Stimulated activated CD4-positive, alpha-beta T cell treated with anti-CD3 and anti-CD28 coated beads, Interleukin-12 subunit alpha, Interleukin-12 subunit beta, amount 100 ng/mL, for 24 hours (primary cell): ENCODE measurements at places on chromosomes 1 and 21.

DNA sequence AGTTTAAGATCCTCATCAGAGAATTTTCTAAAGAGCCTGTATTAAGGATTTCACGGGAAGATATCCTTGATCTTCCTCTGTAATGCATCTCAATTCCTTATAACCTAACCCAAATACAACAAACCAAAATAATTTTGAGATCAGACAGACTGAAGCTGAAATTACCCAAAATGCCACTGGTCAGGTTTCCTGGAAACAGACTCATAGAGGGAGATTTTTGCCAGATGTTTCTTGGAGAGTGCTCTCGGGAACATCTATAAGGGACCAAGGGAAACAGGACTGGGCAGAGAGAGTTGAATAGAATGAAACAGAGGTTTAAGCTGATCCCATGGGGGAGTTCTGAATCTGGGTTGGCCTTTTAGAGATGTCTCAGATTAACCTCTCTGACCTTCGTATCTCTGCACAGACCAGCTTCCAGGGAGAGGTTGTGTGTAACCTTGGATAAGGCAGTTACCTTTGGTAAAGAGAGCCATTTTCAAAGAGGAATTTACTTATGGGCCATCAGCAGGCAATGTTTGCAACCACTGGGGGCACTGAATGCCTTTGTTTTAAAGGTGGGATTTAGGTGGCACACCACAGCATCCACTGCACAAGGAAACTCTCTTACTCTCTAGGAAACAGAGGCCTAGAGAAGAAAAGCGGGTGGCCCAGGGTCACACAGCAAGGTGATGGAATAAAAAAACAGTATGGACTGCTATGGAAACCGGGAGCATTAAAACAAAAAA lies 130.8 kb upstream of the SGIP1 start:
- DNase-seq, result no peak

GRCh38 chr1:151729966-151730291 lies 8.6 kb downstream of the RIIAD1 start:
- DNase-seq, result no peak

GRCh38 chr1:70719154-70719553 lies 308.1 kb downstream of the CTH start:
- DNase-seq, result no peak

DNA sequence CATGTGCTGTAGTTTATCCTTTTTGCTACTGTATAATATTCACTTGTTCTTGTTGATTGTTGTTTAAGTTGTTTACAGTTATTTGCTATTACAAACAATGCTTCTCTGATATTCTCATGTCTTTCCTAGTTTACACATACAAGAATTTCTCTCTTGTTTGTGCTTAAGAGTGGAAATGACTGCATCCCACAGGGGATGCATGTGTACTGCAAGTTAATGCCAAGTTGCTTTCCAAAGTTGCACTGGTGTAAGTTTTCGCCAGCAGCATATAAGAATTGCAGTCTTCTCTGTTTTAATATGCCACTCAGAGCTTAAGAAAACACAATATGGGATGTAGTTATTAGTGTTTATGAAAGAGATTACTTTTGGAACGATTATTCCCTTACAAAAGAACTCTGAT lies 97.7 kb downstream of the NEK7 start:
- DNase-seq, result no peak

DNA sequence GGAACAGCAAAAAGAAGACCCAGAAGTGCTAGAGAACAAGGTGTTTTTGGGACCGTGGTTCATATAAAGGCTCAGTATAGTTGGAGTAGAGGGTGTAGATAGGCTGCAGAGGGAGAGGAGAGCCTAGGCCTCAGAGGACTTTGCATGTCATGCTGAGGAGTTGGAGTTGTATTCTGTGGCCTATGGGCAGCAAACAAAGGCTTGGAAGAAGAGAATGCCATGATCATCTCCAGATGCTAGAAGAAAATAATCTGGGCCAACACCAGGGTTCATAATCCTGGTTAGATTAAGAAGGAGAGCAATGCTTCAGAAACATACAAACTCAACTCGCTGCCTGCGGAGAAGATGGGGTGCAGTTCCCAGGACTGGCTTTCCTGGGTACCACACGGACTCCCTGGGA lies 262.8 kb upstream of the USP24 start:
- no peak for DNase-seq

- DNase-seq, result no peak
Observed at GRCh38 chr1:115426231-115426771, 88.3 kb upstream of the NGF start.

- no peak for DNase-seq
Observed at GRCh38 chr1:11680270-11681070, 478 bp downstream of the MAD2L2 start.

DNA sequence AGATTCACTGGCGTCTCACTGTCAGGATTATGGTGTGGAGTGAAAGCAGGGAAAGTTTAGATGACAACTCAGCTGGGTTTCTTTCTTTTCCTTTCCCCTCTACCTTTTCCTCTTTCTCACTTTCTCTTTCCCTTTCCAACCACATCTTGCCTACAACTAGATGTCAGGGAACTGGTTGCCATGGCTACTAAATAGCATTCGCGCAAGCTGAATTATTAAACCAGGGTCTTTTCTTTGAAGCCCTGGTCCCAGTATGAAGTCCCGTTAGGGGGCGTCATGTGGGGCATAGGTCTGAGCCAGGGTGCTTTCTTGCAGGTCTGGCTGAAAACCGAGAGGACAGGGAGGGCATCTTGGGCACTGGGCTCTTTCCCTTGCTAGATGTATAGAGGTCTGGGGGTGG lies 168.4 kb upstream of the CACNA1E start:
- DNase-seq, result no peak

DNA sequence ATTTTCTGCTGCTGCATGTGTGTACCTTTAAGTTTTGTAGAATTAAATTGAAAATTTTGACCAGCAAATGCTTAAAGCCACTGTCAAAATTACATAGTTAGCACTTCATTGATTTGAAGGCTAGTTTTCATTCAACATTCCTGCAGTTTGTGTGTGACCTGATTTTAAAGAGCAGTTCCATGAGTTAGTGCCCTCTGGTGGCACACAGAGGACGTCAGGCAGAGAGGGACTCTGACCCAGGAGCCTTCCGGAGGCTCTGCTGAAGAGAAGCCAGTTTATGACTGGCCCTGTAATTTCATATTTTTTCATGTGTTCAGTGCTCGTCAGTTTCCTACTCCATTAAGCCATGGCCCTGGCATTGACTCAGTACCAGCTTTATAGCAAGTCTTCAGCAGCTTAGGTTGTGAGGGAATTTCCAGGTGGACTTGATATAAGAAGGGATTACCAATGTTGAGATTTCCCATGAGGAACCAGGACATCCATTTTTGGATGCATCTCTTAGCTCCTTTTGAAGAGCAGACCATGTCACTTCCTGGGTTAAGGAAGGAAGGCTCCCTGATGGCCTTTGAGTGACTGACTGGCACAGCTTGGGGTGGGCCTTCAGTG lies 104.7 kb downstream of the CAMTA1 start:
- DNase-seq, result peak; percentile 24

GRCh38 chr1:160916666-160917065 lies 31.7 kb upstream of the ITLN1 start:
- DNase-seq, result no peak

DNA sequence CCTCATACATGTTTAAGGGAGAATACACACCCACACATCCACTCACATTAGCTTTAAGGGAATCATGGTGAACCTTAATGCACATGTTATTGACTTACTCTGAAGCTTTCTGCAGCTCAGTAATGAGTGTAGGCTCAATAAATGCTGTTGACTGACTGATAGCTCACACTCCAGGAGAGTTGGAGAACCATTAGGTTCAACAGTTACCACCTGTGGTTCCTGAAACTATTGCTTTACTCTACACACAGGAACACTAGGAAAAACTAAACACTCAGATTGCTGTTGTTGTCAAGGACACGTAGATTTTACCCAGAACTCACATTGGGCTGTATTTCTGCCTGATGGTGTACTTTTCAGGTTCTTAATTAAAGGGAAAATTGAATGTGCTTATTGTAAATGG lies 37.3 kb downstream of the ZC3H11B start:
- DNase-seq, result no peak

DNA sequence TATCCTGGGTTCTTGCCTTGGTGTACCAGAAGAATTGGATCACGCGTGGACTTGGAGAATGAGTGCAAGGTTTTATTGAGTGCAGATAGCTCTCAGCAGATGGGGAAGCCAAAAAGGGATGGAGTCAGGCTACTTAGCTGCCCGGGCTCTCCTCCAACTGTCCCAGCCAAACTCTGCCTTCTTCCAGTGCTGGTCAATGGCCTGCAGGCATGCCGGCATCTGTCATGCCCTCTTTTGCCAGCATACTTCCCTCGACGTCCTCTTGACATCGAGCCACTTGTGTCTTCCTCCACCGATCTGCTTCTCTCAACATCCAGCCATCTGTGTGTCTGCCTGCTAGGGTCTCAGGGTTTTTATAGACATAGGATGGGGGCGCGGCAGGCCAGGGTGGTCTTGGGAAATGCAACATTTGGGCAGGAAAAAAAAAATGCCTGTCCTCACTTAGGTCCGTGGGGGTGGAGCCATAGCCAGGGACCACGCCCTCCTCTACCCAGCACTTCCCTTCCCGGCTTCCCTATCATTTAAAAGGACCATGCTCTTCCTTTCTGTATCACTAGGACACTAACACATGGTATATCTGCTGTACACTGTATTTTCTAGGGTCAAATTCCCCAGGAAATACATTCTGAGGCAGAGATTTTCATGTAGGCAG lies 47.0 kb upstream of the BCAR3 start:
- DNase-seq, result no peak

GRCh38 chr1:100036718-100037655 lies 67.2 kb downstream of the SLC35A3 start:
- DNase-seq, result no peak

DNA sequence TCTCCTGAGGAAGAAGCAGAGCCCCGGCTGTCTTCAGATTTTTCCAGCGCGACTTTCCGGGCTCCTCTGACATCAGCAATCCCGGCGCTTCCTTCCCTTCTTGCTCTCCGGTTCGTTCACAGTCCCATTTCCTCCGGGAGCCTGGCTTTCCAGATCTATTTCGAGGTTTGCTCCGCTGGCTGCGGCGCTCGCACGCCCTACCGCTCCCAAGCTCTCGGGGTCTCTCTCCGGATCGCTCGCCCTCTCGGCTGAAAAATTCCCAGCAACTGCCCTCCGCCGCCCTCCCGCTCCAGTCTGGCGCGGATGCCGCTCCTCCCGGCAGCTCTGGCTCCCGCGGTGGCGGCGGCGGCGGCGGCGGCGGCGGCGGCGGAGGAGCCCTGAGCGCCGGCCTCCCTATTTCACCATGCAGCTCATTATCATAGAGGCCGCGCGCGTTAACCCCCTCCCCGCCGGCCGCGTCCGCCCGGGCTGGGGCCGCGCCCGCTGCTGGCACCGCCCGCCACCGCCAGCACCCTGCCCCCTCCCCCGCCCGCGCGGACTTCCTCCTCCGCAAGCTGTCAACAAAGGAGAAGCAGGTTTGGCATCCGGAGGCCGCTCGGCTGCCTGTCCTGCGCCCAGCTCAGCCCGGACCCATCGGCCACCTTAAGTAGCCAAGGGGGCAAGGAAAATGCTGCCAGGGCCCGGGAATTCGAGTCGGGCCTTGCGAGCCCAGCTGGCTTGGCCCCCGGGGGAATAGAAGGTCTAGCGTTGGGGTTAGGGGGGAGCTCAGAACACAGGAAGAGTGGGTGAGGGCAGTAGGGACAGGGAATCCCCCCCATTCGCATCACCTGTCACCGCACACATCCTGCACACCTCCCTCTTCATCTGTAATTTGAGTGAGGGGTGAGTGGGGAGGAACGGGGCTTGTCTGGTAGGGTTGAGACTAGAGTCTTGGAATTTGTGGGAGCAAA lies at the start of gene PLXNA2:
Gene PLXNA2, minus strand, starts transcription at position 418 of the 950 bp plus-strand sequence. CDS start 26,462 bp downstream, outside the sequence.
- DNase-seq, result no peak

DNA sequence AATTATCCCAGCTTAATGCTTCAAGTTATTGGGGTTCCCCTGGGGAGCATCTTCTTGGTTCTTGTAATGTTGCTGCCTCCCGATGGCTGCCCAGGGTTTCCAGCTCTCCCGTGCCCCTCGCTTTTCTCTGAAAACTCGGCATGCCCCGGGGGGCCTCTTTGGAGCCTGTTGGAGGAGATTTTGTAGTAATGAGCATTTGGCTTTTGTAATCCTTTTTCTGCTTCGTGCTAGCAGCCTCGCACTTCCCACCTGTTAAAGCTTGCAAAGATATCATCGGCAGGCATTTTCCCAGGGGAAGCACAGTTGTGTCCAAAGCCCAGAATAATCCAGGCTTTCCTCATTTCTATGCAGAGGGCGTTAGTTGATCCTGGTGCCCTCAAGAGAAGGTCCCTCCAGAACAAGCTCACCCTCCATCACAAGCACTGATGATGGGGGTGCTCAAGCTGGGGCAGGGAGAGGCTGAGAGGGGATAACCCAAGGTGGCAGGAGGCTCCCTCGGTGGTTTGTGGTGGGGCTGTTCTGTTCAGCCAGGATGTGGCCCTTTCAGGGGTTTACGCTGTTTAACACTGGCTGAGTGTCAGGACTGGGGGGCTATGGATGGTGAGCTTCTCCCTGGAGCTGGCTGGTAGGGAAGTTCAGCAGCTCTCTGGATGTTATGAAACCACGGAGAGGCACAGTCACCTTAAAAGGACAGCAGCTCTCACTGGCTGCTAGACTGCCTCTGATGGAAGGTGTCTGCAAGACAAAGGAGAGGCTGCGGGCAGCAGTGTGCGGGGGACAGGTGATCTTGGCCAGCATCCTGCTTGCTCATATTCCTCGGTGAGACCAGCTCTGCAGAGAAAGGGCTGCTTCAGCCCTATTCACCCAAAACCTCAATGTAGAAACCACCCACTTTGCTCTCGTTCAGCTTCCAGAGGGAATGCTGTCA lies 477.1 kb upstream of the VAMP3 start:
- DNase-seq, result no peak

DNA sequence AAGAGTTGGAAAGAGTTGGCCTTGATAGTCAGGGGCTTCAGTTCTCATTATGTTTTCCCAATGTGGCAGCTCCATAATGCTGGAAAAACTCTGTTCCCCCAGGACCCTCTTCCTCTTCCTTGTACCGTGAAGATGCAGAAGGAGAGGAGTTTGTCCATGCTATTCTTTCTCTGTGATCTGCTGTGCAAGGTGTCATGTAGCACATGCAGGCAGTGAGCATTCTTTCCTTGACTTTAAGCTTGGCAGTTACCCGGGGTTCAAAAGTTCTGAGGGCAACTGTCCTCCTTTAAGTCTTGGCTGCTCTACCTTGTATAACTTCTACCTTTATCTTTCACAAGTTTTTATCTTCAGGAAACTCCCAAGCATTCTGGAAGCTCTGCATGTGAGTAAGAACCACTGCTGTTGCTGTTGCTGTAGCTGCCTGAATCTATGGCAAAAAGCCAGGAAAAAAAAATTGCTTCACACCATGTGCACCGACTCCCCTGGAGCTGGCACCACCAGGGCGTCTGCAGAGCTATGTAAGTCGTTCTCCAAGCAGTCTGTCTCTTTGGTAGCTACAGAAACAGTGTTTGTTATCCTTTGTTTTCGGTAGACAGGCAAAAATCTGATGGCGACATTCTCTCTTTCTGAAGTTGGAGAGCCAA lies 42.7 kb upstream of the SLC16A1 start:
- DNase-seq, result no peak
